Liver (tissue), 10 donors: ENCODE measurements at places on chromosomes 3 and 15.

DNA sequence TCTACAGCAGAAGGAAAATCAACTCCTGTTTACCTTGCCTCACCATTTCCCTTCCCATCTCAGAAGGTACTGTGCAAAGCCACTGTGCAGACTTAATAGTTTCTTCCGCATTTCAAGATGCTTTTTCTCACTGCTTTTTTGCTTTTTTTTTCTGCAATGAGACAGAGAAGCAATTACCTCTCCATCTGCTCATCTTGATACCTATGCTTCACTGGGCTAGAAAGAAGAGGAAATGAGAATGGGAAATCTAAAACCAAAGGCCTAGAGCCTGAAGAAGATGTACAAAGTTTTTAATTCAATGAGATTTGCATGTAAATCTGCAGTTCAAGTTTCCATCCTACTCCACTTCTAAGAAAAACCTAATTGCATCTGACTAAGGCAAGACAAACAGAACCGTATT, 238.1 kb upstream of the SETMAR start:
- DNase-seq = no peak

GRCh38 chr3:186255703-186256331, 106.2 kb downstream of the DGKG start:
- no peak for DNase-seq

DNA sequence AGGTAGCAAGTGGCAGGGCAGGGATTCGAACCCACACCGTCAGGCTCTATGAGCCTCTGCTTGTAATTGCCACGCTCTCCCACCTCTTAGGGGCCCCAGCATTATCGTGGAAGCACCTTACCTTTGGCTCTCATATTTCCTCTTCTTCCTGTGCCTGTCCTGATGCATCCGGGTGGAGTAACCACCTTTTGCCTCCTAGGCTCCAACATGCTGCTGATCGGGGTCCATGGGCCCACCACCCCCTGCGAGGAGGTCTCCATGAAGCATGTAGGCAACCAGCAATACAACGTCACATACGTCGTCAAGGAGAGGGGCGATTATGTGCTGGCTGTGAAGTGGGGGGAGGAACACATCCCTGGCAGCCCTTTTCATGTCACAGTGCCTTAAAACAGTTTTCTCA, 40.4 kb downstream of the DNASE1L3 start:
- DNase-seq = no peak

DNA sequence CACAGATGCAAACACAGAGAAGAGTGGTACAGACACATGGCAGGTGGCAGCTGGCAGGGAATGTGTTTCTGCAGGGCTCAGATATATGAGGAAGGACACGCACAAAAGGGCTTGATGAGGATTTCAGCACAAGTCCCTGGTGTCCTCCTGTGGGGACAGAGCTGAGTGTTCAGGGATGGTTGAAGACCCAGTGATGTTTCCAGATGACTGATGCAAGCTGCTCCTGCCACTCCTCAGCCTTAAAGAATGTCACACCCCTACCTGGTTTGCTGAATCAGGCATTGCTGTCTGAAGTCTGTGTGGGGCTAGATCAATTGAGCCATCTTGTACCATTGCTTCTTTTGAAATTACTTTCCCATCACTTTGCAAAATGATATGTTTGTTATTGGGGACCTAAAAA, 40.2 kb downstream of the TNFAIP8L3 start:
- no peak for DNase-seq

DNA sequence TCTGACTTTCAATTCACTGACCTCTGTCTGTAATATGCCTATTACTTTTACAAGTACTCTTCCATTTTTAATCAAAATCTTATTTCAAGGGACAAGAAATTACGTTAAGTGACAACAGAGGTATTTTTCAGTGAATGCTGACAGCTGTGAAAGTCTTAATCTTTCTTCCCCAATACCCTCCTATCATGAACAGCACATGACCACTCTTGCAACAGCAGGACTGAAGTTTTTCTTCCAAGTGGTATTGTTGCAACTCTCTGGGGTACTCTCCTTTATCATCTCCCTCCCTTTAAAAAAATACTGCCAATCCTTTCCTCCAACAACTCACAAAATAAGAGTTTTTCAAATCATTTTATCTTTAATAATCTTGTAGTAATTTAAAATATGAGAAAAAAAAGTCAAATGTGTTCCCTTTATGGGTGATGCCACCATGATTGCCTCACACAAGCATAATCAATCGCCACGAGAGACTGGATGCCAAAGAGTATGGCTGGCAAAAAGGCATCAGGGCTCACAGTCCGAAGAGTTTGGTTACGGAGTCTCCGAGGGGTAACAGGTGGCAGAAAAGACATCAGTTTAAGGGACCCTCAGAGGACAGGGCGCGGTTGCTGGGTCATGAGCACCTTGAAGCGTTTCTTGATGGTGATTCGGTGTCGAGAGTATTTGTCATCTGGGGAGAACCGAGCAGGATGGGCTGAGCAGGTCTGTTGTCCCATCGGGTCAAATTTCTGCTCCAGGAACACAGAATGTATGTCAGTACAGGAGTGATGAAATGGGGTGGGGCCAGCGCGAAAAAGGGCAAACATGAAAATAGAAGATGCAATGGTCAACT, 1.3 kb downstream of the NOP10 start:
- DNase-seq = no peak

DNA sequence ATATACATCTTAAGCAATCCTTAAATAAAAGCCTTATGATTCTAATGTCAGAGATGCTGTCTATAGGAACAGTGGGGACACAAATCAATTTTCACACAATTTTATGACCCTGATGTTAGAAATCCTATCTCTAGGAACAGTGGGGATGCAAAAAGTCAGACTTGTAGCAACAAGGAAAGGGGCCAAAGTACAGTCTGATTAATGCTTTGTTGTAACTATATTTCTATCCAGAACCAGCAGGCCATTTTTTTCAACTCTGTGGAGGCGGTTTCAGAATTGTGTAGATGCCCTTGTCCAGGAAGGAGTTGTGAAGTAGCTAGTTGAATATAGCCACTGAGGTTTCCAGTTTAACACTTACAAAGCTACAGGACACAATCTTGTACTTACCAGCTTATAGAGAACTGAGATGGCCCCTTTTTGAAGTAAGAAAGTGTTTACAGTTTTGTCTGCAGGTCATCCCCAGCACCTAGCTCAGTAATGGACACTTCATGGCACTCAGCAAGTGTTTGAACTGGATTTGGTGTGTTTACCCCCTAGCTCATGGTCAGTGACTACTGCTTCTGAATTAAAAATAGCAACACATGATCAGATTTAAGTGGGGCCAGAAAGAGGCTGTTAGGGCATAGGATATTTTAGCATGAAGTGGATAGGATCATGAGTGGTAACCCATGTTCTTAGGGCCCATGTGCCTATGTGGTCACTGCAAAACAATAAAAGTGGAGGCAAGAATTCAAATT, 54.3 kb downstream of the RAB7A start:
- DNase-seq = no peak

DNA sequence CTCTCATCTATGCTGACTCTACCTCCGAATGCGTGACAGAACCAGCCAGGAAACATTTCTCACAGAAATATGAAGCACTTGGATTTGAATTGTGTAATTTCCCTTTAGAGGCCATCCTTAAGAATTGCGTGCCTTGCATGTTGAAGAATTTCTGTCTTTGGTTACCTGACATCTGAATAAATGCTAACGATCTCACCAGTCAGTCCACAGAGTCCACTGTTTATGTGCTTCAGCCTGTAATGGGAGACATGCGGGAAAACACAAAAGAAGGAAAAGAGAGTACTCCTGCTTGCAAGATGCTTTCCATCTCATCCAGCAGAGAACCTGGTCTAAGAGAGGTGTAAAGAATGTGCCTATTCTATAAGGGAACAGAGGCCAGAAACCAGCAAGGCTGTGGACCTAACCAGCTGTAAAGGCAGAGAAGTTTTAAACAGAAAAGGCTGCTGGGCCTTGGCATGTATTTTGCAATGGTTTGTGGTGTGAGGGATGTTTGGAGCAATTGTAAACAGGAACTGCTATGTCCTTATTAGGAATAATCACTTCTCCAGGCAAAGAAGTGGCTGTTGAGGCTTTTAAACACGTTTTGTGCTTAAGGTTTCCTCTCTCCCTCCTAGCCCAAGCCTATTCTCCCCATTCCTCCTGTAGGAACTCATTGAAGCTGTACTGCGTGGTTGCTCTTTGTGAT, 36.4 kb upstream of the BOC start:
- no peak for DNase-seq

- DNase-seq = peak; percentile 49
Observed at GRCh38 chr15:52112203-52112750, 298 bp downstream of the BCL2L10 start.
